A375 (cell line): ENCODE measurements at places on chromosomes 3 and 15. TPM values are rescaled to one million over a fixed set of nuclear protein-coding genes. Genes with fewer than 3 reads are reported as not detected.

Gene CTXN2
- total RNA-seq: not detected in 2 replicates

Gene WDR93
- 0.05 TPM in 1 of 2 replicates, not detected in the other for total RNA-seq

Gene SLC51B
- not detected in 2 replicates for total RNA-seq

Gene MCTP2
- 4.4 and 5.8 TPM in 2 replicates for total RNA-seq

Gene DPPA4
- not detected in 2 replicates for total RNA-seq

Gene EFCC1
- total RNA-seq: 0.23 TPM in 1 of 2 replicates, not detected in the other

Gene GP9
- not detected in 2 replicates for total RNA-seq

Gene NEO1
- total RNA-seq: 13.7 and 24.0 TPM in 2 replicates

Gene MESP1
- 6.0 and 8.9 TPM in 2 replicates for total RNA-seq

Gene ZNF774
- total RNA-seq: 1.2 and 3.4 TPM in 2 replicates

Gene SSR3
- 85.2 and 97.4 TPM in 2 replicates for total RNA-seq

Gene MINAR1
- 1.0 and 1.1 TPM in 2 replicates for total RNA-seq

Gene GPR176
- total RNA-seq: 21.1 and 22.0 TPM in 2 replicates

Gene ECT2
- 33.6 and 37.5 TPM in 2 replicates for total RNA-seq

Gene TTC23
- 11.4 and 11.6 TPM in 2 replicates for total RNA-seq

Gene IDH2
- 28.2 and 31.9 TPM in 2 replicates for total RNA-seq

Gene PLS1
- total RNA-seq: 7.4 and 8.8 TPM in 2 replicates

Gene PLA2G4E
- total RNA-seq: not detected in 2 replicates

Gene MOBP
- total RNA-seq: not detected in 2 replicates

Gene THSD4
- 26.4 and 33.2 TPM in 2 replicates for total RNA-seq

Gene ISL2
- 2.5 and 2.9 TPM in 2 replicates for total RNA-seq

Gene GOLGA6L7
- not detected in 2 replicates for total RNA-seq

Gene TUSC2
- total RNA-seq: 82.0 and 86.7 TPM in 2 replicates

Gene TMOD3
- 35.2 and 44.1 TPM in 2 replicates for total RNA-seq

Gene CACNA2D2
- total RNA-seq: not detected in 2 replicates

Gene SETD5
- 59.7 and 69.2 TPM in 2 replicates for total RNA-seq

Gene ITIH1
- not detected in 2 replicates for total RNA-seq

Gene SPINT1
- 1.6 and 2.5 TPM in 2 replicates for total RNA-seq

Gene XCR1
- not detected in 2 replicates for total RNA-seq

Gene ADGRG7
- total RNA-seq: not detected in 2 replicates

Gene FBLN2
- 0.05 and 1.4 TPM in 2 replicates for total RNA-seq

Gene CD200
- 0.82 and 0.91 TPM in 2 replicates for total RNA-seq

Gene KCNAB1
- total RNA-seq: 0.41 and 1.3 TPM in 2 replicates

Gene DAZL
- not detected in 2 replicates for total RNA-seq

Gene TRAT1
- total RNA-seq: not detected in 2 replicates

Gene TMEM40
- 0.08 TPM in 1 of 2 replicates, not detected in the other for total RNA-seq

Gene PDE8A
- total RNA-seq: 22.0 and 30.5 TPM in 2 replicates

Gene ATOSA
- 9.4 and 12.2 TPM in 2 replicates for total RNA-seq

Gene LCMT2
- total RNA-seq: 16.9 and 19.5 TPM in 2 replicates

Gene IQCF5
- total RNA-seq: not detected in 2 replicates

Gene LPP
- 9.5 and 10.7 TPM in 2 replicates for total RNA-seq

Gene IRAK2
- total RNA-seq: 3.5 and 4.5 TPM in 2 replicates

Gene PAK6
- total RNA-seq: 0.64 and 0.91 TPM in 2 replicates

Gene NECTIN3
- 32.8 and 34.6 TPM in 2 replicates for total RNA-seq

Gene AMT
- total RNA-seq: 1.8 and 2.0 TPM in 2 replicates

Gene SLC28A1
- not detected in 2 replicates for total RNA-seq
